ENCODE measurements at places on chromosomes 3 and 15. TPM values are rescaled to one million over a fixed set of nuclear protein-coding genes. Genes with fewer than 3 reads are reported as not detected.

- DNase-seq = no peak
- H3K36me3 ChIP-seq = no peaks in the 10 kb centered on the region
- H3K4me3 ChIP-seq = no peak overlapping the region
- no peaks in the 10 kb centered on the region for H3K4me1 ChIP-seq
- no peak overlapping the region for H3K27ac ChIP-seq
- H3K27me3 ChIP-seq = no peaks in the 10 kb centered on the region
These were observed 18.2 kb downstream of the APBA2 start for GRCh38 chr15:28904003-28904402.

- no peaks in the 10 kb centered on the region for H3K36me3 ChIP-seq
- H3K4me1 ChIP-seq = no peaks in the 10 kb centered on the region
- no peaks in the 10 kb centered on the region for H3K27me3 ChIP-seq
- H3K27ac ChIP-seq = no peak overlapping the region
These were observed 46.8 kb downstream of the CHL1 start for GRCh38 chr3:243356-243725.

Gene TMCO5A
- not detected for total RNA-seq

- no peak overlapping the region for H3K4me3 ChIP-seq
- no peaks in the 10 kb centered on the region for H3K36me3 ChIP-seq
- H3K4me1 ChIP-seq = peaks cover 23% of the 10 kb centered on the region
- no peak overlapping the region for H3K27ac ChIP-seq
- DNase-seq = no peak
These were observed 29.1 kb upstream of the SRP14 start for GRCh38 chr15:40067921-40068624.

GRCh38 chr3:113055201-113055600, 64.4 kb downstream of the GTPBP8 start:
- no peaks in the 10 kb centered on the region for H3K4me1 ChIP-seq
- no peaks in the 10 kb centered on the region for H3K27me3 ChIP-seq
- H3K27ac ChIP-seq = no peak overlapping the region
- no peak overlapping the region for H3K4me3 ChIP-seq
- no peaks in the 10 kb centered on the region for H3K36me3 ChIP-seq

DNA sequence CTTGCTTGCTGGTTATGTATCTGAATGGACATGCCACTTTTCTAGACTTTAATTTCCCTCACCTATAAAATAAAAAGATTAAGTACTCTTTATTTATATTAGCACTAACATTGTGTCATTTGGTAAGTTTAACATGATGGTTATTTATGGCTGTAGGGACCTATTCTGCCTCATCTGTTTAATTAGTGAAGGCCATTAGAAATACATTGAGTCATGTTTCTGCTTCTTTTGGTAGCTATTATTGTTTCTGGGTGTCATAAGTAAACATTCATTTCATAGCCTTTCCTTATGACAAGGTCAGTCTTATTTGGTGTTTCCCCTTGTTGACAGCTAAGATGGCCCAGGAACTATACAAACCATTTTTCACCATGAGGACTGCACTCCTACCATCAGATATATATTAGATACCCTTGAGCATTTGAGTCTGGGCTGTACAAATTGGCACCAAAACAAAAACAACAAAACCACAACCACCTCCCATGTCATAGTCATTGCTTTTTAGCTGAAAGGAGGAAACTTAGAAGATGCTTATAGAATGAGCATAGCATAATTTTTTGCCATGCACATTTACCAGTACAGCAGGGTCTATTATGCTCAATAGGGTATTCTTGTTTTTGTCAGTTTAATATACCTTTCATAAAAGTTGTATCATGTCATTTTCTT, 39.3 kb downstream of the SRP14 start:
- DNase-seq = no peak
- no peak overlapping the region for H3K27ac ChIP-seq
- no peak overlapping the region for H3K4me3 ChIP-seq

Gene GALNT15
- 0.78 TPM for total RNA-seq

DNA sequence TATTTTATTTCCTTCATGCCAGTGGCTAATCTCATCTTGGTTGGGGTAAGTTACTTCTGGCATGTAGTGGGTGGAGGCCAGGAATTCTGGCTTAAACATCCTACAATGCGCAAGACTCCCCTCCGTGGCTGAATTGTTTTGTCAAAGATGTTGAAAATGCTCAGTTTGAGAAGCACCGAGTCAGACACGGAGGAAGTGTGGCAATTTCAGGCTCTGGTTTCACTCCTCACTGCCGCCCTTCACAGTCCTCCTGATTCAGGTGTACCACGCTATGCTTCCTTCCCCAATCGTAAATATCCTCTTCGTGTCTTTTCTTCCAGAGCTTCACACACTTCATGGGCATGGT, 150.7 kb downstream of the OPA1 start:
- no peaks in the 10 kb centered on the region for H3K36me3 ChIP-seq
- peaks cover 29% of the 10 kb centered on the region for H3K4me1 ChIP-seq
- peak overlapping the region; percentile 21 for H3K4me3 ChIP-seq

DNA sequence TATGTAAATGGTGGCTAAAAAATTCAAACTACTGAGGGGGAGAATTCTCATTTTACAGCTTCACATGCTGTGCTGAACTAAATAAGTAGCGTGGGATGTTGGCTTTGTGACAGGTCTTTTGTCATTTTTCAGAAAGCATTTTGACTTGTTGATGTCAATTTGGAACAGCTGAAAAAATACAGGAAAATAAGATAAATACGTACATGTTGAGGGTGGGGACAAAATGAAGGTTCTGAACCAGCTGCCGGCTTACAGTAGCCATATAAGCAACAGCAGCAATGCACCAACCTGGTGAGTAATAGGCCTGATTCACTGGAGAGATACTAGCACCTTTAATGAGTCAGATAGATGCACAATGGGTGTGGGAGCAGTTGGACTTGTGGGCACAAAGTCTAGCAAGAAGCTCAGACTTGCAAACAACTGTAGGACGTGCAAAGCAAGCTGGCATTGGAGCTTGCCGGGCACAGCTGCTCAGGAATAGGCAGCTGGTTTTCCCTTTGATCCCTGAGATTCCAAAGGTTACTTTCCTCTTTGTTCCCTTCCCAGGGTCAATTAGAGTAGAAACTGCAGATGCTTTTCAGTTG, 12.9 kb downstream of the B3GNT5 start:
- no peak for DNase-seq
- no peaks in the 10 kb centered on the region for H3K27me3 ChIP-seq
- H3K4me1 ChIP-seq = peaks cover 26% of the 10 kb centered on the region
- no peak overlapping the region for H3K4me3 ChIP-seq
- no peaks in the 10 kb centered on the region for H3K36me3 ChIP-seq
- no peak overlapping the region for H3K27ac ChIP-seq

Gene ANKRD63
- not detected for total RNA-seq

GRCh38 chr3:100458814-100459213, 33.6 kb upstream of the TMEM45A start:
- H3K4me1 ChIP-seq = no peaks in the 10 kb centered on the region
- H3K36me3 ChIP-seq = no peaks in the 10 kb centered on the region
- DNase-seq = no peak
- no peak overlapping the region for H3K4me3 ChIP-seq
- H3K27me3 ChIP-seq = no peaks in the 10 kb centered on the region

- H3K4me1 ChIP-seq = no peaks in the 10 kb centered on the region
- no peaks in the 10 kb centered on the region for H3K36me3 ChIP-seq
- no peak overlapping the region for H3K27ac ChIP-seq
- H3K27me3 ChIP-seq = no peaks in the 10 kb centered on the region
- H3K4me3 ChIP-seq = no peak overlapping the region
These were observed 550.5 kb upstream of the AGTR1 start for GRCh38 chr3:148146947-148147826.

Gene CLDN16
- total RNA-seq = 0.12 TPM

- no peak for DNase-seq
- H3K27me3 ChIP-seq = no peaks in the 10 kb centered on the region
- H3K36me3 ChIP-seq = no peaks in the 10 kb centered on the region
- H3K4me3 ChIP-seq = no peak overlapping the region
- H3K27ac ChIP-seq = no peak overlapping the region
- H3K4me1 ChIP-seq = no peaks in the 10 kb centered on the region
These were observed 374.2 kb downstream of the PLCL2 start for GRCh38 chr3:17258823-17259436.

GRCh38 chr3:44886561-44886960, 12.2 kb downstream of the TGM4 start:
- no peak overlapping the region for H3K4me3 ChIP-seq
- DNase-seq = no peak

GRCh38 chr3:142787719-142788118, 63.9 kb downstream of the TRPC1 start:
- no peaks in the 10 kb centered on the region for H3K4me1 ChIP-seq
- H3K36me3 ChIP-seq = no peaks in the 10 kb centered on the region

Gene IQCH
- 0.76 TPM for total RNA-seq

GRCh38 chr3:84967767-84968581, 9.2 kb downstream of the CADM2 start:
- H3K27me3 ChIP-seq = no peaks in the 10 kb centered on the region
- DNase-seq = no peak
- no peaks in the 10 kb centered on the region for H3K36me3 ChIP-seq
- no peaks in the 10 kb centered on the region for H3K4me1 ChIP-seq

Gene AHSG
- total RNA-seq = 0.19 TPM

DNA sequence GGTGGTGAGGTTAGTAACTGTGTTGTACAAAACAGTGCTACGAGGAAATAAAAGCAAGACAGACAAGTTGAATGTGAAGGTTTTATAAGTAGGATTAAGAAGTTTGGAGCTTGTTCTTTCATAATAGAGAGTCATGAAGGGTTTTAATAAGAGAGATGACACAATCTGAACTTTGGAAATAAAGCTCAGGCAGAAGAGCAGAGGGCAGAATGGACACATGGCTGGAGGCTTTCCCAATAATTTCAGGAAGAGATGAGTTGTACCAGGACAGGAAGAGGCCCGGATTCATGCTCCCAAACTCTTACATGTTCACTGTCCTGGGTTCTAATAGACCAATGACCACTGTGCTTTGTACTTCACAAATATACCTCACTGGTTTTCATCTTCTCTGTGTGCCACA, 194.8 kb downstream of the SLC9A9 start:
- H3K27ac ChIP-seq = no peak overlapping the region
- H3K4me1 ChIP-seq = no peaks in the 10 kb centered on the region
- no peaks in the 10 kb centered on the region for H3K27me3 ChIP-seq
- H3K4me3 ChIP-seq = no peak overlapping the region

Gene PRICKLE2
- total RNA-seq = 13.9 TPM

Gene TMC3
- not detected for total RNA-seq

Gene ADCY5
- 10.4 TPM for total RNA-seq

DNA sequence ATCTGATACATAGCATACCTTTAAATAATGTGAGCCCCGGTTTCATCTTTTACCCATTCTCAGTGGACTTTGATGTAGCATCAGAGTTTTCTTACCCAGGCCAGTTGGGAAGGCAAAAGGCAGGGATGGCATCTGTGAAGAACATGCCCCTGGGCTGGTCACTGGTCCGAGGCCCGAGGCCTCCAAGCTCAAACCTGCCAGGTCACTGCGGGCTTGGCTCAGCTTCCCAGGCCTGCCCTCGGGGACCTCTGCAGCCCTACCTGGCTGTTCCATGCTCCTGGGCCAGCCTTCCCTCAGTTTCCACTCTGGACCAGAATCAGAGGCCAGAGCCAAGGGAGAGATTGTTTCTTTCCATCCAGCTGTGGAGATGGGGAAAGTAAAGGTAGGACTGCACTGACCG, 26.9 kb downstream of the NR1I2 start:
- H3K27ac ChIP-seq = no peak overlapping the region
- H3K27me3 ChIP-seq = no peaks in the 10 kb centered on the region
- DNase-seq = no peak
- no peak overlapping the region for H3K4me3 ChIP-seq
- no peaks in the 10 kb centered on the region for H3K4me1 ChIP-seq

Gene GOLGA6L4
- total RNA-seq = 3.0 TPM

Gene COL8A1
- 0.24 TPM for total RNA-seq

DNA sequence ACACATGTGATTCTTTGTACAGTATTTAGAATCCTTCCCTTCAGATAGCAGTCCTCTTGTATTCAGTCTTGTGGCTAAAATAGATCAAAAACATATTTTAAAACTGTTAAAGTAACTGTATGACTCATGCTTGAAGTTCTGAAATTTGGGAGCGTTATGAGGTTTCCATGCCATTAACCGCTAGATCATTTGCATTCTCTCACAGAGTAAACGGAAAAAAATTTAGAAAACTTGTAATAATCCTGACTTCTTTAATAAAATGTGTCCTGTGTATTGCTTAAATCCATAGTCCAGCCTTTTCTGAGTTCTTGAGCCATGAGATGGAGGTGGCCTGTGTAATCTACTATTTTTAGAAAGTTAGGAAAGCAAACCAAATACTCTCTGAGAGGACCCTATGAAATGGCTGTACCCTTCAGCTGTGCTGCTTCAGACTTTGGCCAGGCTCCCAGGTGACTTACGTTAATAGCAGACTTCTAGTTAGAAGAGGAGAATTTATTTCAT, 33.8 kb downstream of the MBNL1 start:
- no peaks in the 10 kb centered on the region for H3K27me3 ChIP-seq
- peaks cover 82% of the 10 kb centered on the region for H3K4me1 ChIP-seq
- no peaks in the 10 kb centered on the region for H3K36me3 ChIP-seq
- H3K27ac ChIP-seq = peak overlapping the region; percentile 90
- peak overlapping the region; percentile 44 for H3K4me3 ChIP-seq

DNA sequence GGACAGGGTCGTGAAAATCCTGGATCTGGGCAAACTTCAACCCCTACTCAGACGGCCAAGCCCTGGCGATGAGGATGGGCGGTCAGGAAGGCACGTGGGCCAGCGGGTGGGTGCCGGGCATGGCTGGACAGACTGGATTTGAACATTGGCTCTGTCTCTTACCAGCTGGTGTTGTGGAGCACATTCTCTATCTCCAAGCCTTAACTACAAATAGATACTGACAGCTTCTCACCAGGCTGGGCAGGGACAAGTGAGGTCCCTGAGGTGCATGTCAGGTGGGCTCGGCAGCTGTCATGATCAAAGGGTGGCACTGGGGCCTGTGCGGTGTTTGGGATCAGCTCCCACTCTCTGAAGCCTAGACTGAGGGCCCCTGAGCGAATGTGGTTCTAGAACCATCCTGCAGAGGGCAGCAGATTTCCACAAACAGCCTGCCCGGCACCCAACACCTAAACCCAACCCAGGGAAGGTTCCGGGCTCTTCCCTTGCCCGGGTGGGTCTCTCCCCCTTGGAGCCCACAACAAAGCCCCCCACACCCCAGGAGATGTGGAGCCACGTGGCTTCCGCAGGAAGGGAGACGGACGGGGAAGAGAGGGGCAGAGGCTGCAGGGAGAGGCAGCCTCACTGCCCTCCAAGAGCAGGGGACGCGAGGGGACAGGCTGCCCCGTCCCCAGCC, 58.4 kb downstream of the RGMA start:
- no peak overlapping the region for H3K27ac ChIP-seq
- no peak overlapping the region for H3K4me3 ChIP-seq
- H3K27me3 ChIP-seq = no peaks in the 10 kb centered on the region
- H3K36me3 ChIP-seq = no peaks in the 10 kb centered on the region
- peak; percentile 57 for DNase-seq
- peaks cover 5% of the 10 kb centered on the region for H3K4me1 ChIP-seq

- no peaks in the 10 kb centered on the region for H3K36me3 ChIP-seq
- H3K4me3 ChIP-seq = no peak overlapping the region
- no peaks in the 10 kb centered on the region for H3K27me3 ChIP-seq
These were observed 53.0 kb downstream of the KLHL6 start for GRCh38 chr3:183502237-183503181.

Gene TRAT1
- total RNA-seq = not detected

Gene KY
- 0.23 TPM for total RNA-seq
